ENCODE measurements at places on chromosomes 3 and 15. TPM values are rescaled to one million over a fixed set of nuclear protein-coding genes. Genes with fewer than 3 reads are reported as not detected.
A peak's percentile ranks its signal among the peaks of the same experiment; 100 is the strongest.

EFCAB12 gene
- 0.32 TPM for total RNA-seq

PCLAF gene
- total RNA-seq: 0.59 TPM

DNA sequence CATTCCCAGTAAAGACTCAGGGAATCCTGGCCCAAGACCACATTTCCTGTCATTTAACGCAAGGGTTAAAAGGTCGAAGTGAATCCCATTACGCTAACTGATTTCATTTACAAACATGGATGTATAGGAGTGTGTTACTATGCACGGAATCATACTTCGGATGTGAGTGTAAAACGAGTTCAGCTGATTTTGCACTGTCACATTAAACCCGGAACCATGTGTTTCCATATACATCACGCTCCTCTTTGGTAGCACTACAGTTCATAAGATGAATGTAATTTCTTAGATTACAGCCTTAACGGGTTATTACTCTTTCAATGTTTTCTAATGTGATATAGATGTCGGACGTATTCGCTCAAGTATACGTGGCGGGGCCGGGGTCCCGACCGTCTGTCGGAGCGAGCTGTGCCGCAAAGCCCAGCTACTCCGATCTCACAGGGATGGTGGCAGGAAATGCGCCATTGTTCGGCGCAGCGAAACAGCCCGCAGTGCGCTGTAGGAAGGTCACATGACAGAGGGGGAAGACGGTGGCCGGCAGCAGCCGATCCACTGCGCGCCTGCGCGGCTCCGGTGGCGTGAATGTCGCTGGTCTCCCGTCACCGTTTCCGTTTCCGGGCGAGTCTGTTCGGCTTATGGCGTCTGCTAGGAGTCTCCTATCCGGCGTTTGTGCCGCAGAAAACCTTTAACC is 97.3 kb downstream of the NPAP1 start:
- H3K4me3 ChIP-seq: peak overlapping the region; percentile 63
- DNase-seq: peak; percentile 27
- no peak overlapping the region for H3K27ac ChIP-seq

GRCh38 chr3:101150504-101150903 is 157.3 kb upstream of the ABI3BP start:
- DNase-seq: no peak
- no peaks in the 10 kb centered on the region for H3K36me3 ChIP-seq
- no peaks in the 10 kb centered on the region for H3K4me1 ChIP-seq

GRCh38 chr3:191461113-191461595 is at the start of gene PYDC2:
TSS of gene PYDC2 (plus strand) at chr3:191461163. CDS start at chr3:191461163, 0 bp downstream.
- H3K4me3 ChIP-seq: no peak within 1 kb of the TSS
- no peak within 1 kb of the TSS for H3K27ac ChIP-seq

GRCh38 chr3:99523431-99524127 is 114.8 kb upstream of the COL8A1 start:
- no peaks in the 10 kb centered on the region for H3K36me3 ChIP-seq
- DNase-seq: no peak
- H3K4me1 ChIP-seq: no peaks in the 10 kb centered on the region
- H3K27me3 ChIP-seq: no peaks in the 10 kb centered on the region

DNA sequence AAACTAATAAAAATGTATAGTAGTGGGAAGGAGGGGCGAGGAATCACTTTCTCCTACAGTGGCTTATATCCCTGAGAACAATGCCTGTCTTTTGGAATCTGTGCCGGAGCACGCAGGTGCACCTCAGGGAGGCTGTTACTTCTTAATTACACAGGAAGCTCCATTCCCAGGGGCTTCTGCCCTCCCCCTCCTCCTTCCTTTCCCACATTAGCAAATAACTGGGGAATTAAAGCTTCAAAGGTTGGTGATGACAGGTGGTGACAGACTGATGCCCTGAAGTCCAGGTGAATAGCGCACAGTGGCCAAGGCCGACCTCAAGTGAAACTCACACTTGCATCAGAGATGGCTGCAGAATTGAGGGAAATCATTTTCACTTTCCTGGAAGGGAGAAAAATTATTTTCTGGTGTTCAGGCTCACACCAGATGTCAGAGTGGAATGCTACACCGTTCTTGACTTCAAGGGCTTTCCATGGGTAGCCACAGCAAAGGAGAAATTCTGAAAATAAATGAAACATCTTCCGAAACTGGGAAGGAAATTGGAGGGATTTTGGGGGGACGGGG is 3.7 kb downstream of the GRAMD2A start:
- H3K27ac ChIP-seq: no peak overlapping the region
- no peaks in the 10 kb centered on the region for H3K27me3 ChIP-seq
- H3K36me3 ChIP-seq: no peaks in the 10 kb centered on the region
- H3K4me1 ChIP-seq: no peaks in the 10 kb centered on the region
- peak; percentile 14 for DNase-seq

- peak overlapping the region; percentile 70 for H3K27ac ChIP-seq
- no peaks in the 10 kb centered on the region for H3K36me3 ChIP-seq
- H3K4me1 ChIP-seq: no peaks in the 10 kb centered on the region
Measured at GRCh38 chr3:105906836-105907235, 38.0 kb upstream of the CBLB start.

DNA sequence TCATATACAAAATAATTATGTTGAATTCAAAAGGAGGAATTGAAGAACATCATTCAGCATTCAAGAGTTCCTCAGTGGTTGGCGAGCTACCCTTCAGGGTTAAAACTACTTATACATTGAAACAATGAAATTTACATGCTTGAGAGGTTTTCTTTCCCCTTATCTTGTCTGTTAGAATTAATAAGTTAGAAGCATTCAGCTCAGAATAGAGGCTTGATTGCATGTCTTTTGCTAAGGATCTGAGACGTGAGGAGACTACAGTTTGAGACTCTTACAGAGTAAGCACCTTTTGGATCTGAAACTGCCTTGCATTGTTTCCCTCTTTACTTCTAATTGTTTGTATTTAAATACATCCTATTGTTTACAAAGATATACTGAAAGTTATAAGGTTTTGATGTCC is 157.6 kb downstream of the NSUN3 start:
- H3K27me3 ChIP-seq: no peaks in the 10 kb centered on the region
- DNase-seq: no peak
- no peak overlapping the region for H3K27ac ChIP-seq
- H3K4me3 ChIP-seq: no peak overlapping the region
- H3K4me1 ChIP-seq: no peaks in the 10 kb centered on the region

DNA sequence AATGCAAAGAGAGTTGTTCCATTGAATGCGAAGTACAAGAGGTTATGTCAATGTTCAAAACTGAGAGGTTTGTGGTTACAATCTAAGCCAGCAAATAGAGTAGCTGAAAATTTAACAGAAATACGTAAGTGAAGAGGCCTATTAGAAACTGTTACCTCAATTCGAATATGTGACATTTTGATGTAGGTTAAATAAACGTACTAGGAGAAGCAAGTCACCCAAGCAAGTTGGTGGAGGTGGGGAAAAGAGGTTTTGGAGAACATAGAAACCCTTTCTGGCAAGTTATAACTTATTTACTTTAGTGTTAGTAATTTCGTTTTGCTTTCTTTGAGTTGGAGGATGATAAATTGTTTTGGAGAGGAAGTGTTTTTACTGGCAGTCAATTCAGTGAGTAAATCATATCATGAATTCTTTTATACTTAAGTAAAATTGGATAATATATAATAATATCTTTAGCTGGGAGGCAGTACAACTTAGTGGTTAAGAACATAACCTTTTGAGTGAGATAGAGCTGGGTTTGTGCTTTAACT is 91.2 kb upstream of the NAALADL2 start:
- H3K27ac ChIP-seq: no peak overlapping the region
- H3K27me3 ChIP-seq: no peaks in the 10 kb centered on the region
- no peak overlapping the region for H3K4me3 ChIP-seq
- H3K4me1 ChIP-seq: no peaks in the 10 kb centered on the region
- H3K36me3 ChIP-seq: no peaks in the 10 kb centered on the region
- DNase-seq: no peak

- H3K4me3 ChIP-seq: no peak overlapping the region
- no peak overlapping the region for H3K27ac ChIP-seq
- DNase-seq: no peak
- no peaks in the 10 kb centered on the region for H3K4me1 ChIP-seq
- peaks cover 5% of the 10 kb centered on the region for H3K27me3 ChIP-seq
Measured at GRCh38 chr15:24857763-24858162, 97.0 kb upstream of the SNRPN start.

DNA sequence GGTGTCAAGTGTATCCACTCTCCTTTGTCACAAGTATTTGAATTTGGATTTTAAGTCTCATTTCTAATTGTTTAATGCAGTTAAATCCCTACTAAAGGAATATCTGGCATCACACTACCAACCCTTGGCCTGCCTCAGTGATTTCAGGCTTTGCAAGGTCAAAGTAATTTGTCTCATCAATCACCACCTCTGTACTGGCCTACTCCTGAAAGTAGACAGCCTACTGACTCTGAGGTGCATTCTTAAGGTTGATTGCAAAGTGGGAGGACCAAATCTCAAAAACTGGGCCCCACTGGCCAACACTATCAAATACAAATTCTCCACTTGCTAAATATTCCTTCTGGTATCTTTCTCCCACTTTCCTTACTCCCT is 851 bp upstream of the TEX55 start:
- H3K4me1 ChIP-seq: no peaks in the 10 kb centered on the region
- H3K4me3 ChIP-seq: no peak overlapping the region
- DNase-seq: no peak
